ENCODE measurements at places on chromosomes 11 and 22. TPM values are rescaled to one million over a fixed set of nuclear protein-coding genes. Genes with fewer than 3 reads are reported as not detected.
A peak's percentile ranks its signal among the peaks of the same experiment; 100 is the strongest.

- DNase-seq, result no peak
Measured at GRCh38 chr11:111260811-111261210, 15.3 kb downstream of the POU2AF2 start.

- no peak for DNase-seq
Measured at GRCh38 chr22:44764373-44764772, 12.0 kb downstream of the ARHGAP8 start.

DNA sequence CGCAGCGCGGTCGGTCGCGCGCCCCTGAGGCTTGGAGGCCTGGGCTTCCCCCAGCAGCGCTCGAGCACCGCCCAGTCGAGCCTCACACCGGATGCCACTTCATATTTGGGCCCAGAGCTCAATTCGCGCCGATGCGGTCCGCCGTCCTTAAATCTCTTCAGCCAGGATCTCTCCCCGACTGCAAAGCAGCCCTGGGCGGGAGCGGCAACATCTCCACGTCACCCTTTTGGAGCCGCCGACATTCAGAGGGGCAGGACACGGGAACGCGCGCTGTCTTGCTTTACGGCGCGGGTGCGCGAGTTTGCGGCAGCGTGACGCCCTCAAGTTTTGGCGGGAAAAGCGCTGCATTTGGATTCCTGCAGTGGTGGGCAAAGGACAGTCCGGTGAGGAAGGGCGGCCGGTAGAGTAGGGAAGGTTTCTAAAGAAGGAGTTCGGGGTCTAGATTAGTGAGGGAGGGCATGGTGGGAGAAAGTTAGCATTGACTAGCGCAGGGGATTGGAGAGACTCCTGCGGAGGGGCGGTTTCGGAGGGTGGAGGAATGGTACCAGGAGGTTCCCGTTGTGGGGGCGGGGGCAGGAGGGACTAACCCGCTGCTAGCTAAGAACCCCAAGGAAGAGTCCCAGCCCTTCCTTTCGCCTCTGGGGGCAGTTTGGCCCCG, 796 bp downstream of the CHEK1 start:
- DNase-seq, result peak; percentile 90

- no peak for DNase-seq
Measured at GRCh38 chr11:120964857-120965256, 59.0 kb upstream of the TBCEL start.

DNA sequence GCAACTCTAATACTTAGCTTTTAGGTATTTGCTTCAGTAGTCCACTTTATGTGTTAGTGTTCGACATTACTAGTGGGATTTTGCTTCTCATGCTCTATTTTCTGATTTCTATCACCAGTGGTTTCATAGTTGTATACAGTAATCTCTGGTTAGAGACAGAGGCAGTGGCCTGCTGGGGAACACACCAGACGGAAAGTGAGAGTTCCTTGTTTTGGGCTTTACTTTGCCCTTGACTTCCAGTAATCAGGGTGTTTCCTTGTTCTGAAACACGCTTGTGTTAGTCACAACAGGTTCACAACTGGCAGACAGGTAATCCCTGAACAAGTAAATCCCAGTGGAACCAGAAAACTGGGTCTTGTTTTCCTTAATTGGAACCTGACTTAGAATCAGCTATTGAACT, 56.0 kb downstream of the PACS1 start:
- DNase-seq, result peak; percentile 60

DNA sequence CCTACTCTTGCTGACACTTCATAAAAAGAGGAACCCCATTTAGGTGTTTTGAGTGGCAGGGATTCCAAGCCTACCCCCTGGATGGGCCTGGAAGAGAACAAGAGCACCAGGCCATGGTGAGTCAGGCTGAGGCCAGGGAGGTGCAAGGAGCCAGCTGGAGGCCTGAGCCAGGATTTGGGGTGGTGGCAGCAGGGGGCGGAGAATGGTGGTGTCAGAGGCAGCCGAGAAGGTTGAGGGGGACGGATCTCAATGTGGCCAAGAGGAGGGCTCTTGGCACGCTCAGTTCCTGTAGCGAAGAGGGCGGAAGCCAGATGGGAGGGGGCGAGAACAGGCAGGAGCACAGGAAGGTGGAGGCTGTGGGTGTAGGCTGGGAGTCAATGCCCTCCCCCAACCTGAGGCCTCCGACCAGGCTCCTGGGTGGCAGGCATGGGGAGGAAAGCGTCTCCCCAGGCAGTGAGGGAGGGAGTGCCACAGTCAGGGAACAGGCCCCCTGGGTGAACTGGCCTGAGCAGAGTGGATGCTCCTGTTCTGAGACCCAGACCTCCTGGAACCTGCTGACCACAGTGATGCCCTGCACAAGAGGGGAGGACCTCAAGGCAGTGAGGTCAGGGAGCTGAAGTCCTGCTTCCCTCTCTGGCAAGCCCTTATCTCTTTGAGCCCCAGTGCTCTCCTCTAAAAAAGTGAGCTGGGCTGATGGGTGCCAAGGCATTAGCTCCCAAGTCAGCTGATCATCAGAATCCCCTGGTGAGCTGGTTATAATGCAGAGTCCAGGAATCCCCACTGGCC, 13.9 kb downstream of the RTN4RL2 start:
- no peak for DNase-seq

GRCh38 chr11:90407350-90407749, 184.5 kb upstream of the CHORDC1 start:
- DNase-seq, result no peak

GRCh38 chr11:134330611-134331353, 1.0 kb upstream of the GLB1L2 start:
- DNase-seq, result peak; percentile 16

- no peak for DNase-seq
Measured at GRCh38 chr11:65744026-65744698, 23.6 kb upstream of the RNASEH2C start.

DNA sequence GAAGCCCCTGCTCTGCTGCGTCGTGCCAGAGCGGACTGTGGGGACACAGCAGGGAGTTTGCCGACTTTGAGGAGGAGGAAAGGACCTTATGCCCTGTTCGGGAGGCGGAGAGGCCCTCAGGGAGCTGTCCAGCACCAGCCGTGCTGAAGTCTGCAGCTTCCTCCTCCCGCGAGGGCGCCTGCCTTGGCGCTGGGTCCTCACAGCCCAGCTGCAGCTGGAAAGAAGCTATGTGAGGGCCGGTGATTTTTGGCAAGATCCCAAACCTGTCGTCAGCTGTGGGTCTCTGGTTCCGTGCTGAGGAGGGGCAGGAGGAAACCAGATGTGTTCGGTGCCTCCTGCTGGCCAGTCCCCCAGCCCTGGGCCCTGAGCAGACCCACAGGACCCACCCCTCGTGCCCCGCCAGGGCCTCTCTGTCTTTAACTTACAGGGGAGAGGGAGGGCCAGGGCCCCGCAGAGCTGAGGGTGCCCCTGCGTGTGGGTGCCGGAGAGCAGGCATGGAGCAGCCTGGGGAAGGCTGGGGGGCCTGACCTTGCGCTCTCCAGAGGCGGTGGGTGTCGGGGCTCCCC, 12.0 kb downstream of the BRSK2 start:
- peak; percentile 41 for DNase-seq

DNA sequence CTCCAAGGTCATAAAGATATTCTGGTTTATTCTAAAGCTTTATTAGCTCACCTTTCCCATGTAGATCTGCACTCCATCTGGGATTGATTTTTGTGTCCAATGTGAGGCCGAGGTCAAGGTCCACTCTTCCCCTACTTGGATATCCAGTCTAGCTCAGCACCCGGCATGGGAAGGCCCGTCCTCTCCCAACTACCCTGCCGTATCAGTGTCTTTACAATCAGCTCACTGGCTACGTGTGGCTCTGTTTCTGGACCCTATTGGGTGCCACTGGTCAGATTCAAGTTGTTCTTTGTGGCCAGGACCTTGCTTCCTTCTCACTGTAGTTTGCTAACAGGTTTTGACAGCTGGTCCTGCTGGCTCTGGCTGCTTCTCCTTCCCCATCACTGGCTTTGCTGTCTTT, 30.9 kb downstream of the KCNQ1OT1 start:
- no peak for DNase-seq

- DNase-seq, result no peak
Measured at GRCh38 chr22:27829620-27830019, 28.1 kb upstream of the MN1 start.

- DNase-seq, result no peak
Measured at GRCh38 chr11:129950101-129951091, 52.2 kb downstream of the PRDM10 start.

DNA sequence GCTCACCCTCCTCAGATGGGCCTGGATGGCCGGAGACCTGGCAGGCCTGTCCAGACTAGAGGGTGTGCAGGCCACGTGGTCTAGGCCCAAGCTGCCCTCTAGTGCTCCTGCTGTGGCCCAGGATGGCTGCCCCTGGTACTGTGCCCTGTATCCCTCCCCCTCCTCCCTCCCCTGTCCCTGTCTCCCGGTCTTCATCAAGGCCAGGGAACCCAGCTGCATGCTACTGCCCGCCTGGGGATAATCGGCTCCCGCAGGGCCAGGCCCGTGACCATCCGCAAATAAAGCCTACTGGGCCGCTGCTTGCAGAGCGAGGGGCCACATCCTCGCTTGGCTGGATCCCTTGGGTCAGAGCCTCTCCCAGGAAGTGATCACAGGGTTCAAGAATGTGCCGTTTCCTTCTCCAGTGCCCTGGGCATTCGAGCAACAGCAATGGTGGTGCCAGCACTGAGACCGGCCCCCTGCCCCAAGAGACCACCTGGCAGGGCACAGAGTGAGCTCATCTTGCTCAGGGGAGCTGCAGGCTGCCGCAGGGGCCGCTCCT, 51.1 kb downstream of the WNT7B start:
- DNase-seq, result no peak

- no peak for DNase-seq
Measured at GRCh38 chr11:74162681-74163467, 7.9 kb downstream of the C2CD3 start.

DNA sequence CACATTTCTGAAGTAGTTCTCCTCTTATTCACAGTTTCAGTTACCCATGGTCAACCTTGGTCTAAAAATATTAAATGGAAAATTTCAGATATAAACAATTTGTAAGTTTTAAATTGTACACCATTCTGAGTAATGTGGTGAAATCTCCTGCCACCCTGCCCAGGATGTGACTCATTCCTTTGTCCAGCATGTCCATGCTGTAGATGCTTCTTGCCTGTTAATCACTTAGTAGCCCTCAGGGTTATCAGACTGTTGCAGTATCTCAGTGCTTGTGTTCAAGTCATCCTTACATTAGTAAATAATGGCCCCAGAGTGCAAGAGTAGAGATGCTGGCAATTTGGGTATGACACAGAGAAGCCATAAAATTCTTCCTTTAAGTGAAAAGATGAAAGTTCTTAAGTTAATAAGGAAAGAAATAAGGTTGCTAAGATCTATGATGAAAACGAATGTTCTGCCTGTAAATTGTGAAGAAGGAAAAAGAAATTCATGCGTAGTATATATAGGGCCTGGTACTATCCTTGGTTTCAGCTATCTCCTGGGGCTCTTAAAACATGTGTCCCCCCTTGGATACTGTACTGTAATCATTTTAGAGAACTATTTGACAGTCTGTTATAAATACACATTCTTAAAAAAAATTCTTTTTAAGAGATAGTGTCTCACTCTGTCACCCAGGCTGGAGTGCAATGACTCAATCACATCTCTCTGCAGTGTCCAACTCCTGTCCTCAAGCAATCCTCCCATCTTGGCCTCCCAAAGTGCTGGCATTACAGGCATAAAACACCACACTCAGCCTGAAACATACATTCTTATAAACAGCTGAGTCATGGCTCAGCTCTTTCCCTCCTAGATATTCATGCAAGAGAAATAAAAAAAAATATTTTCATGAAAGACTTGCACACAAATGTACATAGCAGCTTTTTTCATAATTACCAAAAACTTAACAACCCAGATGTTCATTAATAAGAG, 31.3 kb downstream of the MTNR1B start:
- no peak for DNase-seq

DNA sequence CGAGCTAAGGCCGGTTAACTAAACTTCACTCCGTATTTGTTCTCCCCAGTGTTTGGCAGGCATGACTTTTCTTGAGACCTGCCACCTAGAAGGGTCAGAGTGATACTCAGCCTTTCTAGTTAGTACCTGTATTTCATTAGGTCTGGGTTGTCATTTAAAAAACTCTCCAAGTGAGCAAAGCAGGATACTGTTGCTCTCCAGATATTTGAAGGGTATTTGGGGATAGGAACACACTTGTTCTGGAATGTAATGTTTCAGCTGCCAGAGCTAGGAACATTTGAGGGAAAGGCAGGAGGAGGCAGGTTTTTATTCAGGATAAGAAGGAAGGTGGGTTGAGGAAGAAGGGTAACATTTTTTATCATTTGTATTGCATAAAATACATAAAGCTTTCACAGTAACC, 140.1 kb downstream of the TRIM44 start:
- DNase-seq, result no peak

DNA sequence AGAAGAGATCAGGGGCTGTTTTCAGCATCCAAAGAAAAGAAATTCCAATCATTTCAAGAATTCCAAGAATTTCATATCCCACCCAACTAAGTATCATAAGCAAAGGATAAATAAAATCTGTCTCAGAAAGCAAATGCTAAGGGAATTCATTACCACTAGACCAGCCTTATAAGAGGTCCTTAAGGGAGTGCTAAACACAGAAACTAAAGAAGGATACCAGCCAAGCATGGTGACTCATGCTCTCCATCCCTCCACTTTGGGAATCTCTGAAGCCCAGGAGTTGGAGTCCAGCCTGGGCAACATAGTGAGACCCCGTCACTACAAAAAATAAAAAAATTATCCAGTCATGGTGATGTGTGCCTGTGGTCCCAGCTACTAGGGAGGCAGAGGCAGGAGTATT, 17.8 kb downstream of the FADD start:
- DNase-seq, result no peak

DNA sequence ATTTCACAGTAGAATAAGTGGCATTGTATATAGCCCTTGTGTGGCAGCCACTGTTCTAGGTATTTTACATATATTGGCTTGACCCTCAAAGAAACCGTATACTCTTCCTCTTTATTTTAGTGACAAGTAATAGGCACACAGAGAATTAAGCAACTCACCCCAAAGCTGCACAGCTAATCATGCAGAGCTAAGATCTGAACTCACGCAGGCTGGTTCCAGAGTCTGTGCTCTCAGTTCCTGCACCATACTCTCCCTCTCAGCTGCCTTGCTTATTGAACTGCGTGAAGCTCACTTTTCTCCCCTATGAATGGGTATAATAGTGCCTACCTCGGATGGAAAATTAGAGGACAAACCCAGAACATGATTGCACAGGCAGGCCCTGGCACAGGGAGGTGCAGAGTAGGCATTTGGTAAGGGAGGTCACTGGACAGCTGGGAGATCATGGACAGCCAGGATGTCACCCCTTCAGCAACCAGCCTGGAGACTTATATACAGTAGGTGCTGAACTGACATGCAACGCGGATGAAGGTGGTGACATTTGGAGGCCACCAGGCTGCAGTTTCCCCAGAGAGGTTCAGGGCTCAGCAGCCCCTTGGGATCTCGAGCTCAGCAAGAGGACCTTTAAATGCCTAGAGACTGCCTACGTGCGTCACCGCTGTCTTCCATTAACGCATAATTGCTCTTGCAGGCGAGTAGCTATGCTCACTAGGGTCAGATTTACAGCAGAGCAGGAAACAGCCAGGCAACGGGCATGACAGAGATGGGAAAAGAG, 78.4 kb upstream of the TP53I11 start:
- DNase-seq, result peak; percentile 85

- peak; percentile 63 for DNase-seq
Measured at GRCh38 chr22:32528984-32529982, 54.7 kb downstream of the FBXO7 start.

- no peak for DNase-seq
Measured at GRCh38 chr11:125164091-125164421, 495 bp upstream of the PKNOX2 start.

Gene KCNE3
- 0.35 TPM for polyA plus RNA-seq

Gene AIP
- polyA plus RNA-seq, result 176 TPM

Data from B cell (primary cell).